ENCODE measurements at places on chromosomes 7 and 10.

GRCh38 chr7:129422727-129423126 lies 11.5 kb upstream of the STRIP2 start:
- no peak for DNase-seq

DNA sequence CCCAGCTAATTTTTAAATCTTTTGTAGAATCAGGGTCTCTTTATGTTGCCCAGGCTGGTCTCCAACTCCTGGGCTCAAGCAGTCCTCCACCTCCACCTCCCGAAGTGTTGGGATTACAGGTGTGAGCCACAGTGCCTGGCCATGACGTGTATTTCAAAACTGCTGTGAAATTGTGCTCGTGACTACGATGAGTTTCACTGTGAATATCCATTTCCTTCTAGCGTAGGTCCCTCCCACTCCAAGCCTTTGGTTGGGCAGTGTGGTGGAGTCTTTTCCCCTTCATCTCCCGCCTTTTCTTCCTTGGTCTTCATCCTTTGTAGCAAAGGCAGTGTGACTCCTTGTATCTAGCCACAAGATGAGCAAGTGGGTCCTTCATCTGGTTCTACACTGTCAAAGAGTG lies 56.2 kb downstream of the CUL1 start:
- no peak for DNase-seq

DNA sequence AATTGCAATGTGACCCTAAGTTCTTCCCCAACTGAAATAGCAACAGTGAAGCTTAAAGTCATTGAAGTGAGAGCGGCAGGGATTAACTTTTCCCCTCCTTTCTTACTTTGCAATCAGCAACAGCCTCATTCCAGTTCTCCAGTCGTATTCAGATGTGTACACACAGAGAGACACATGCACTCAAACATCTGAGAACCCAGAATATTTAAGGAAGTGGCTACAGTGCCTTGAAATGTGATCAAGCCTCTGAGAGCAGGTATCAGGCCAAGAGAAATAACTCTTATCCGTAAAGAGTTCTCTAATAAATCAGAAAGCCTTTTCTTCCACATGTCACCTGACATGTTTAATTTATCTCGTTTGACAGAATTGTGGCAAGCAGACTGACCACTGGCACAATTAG lies 388.9 kb upstream of the NPVF start:
- DNase-seq = no peak

DNA sequence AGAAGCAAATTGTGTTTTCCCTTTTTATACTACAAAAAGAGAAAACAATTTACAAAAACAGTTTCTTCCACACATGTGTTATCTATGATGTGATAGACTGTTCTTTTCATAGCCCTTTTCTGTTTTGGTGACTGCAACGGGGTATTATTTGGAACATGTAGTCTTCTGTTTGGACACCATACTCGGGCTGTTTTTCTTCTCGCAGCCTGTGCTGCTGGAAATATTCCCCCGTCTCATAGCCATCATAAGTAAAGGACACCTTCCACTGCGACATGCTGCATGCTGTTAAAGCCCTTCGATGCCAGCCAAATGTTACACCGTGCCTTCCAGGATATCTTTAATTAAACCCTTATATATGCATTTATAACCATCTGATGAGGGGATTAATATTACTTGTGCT lies 222.4 kb downstream of the BICC1 start:
- no peak for DNase-seq

GRCh38 chr10:17710181-17710580 lies 41.8 kb upstream of the TMEM236 start:
- no peak for DNase-seq

DNA sequence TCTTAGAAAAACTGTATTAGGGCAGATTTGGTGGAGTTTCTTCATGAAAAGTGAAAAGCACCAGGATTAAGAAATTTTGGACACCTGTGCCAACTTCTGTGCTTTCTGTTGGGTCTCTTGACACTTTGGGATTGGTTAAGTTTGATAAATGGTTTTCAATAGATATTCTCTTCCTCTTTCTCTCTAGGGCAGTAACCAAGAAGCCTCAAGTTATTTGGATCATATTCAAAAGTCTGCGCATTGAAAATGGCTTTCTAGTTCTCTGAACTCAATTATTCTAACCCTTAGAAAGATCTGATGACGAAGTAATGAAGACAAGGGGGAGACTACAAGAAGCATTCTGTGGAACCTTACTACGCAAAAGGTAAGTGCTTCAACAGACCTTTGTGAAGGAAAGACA lies 144.0 kb upstream of the CCDC6 start:
- no peak for DNase-seq

- no peak for DNase-seq
Observed at GRCh38 chr7:35331730-35332678, 78.1 kb upstream of the TBX20 start.

DNA sequence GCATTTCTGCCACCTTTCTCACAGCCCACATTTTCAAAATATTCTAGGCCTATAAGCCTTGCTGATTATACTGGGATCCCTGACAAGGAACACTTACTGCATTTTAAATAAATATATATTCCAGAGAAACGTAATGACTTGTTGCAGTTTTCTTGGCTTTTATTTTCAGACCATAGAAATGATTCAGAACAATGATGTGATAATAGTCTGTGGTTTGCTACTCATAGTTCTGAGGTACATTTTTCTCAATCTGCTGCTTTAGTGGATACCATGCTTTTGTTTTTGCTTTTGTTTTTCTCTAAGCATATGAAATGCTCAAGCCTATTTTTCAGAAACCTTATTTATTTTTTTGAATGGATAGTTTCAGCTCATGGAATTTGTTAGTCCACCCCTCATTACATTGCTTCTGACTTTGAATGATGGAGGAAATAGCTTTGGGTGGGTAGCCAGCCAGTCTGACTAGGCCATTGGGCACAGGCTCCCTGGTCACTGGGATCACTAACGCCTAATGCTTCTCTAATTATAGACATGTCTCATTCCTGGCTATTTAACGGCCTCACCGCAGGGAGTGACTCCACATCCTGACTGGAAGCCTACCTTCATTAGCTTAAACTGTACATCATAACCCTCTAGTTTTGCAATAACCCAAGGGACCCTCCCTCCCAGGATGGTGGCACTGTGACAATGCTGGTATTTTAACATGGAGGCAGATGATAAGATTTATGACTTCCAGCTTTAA lies 66.1 kb downstream of the MBL2 start:
- DNase-seq = no peak

DNA sequence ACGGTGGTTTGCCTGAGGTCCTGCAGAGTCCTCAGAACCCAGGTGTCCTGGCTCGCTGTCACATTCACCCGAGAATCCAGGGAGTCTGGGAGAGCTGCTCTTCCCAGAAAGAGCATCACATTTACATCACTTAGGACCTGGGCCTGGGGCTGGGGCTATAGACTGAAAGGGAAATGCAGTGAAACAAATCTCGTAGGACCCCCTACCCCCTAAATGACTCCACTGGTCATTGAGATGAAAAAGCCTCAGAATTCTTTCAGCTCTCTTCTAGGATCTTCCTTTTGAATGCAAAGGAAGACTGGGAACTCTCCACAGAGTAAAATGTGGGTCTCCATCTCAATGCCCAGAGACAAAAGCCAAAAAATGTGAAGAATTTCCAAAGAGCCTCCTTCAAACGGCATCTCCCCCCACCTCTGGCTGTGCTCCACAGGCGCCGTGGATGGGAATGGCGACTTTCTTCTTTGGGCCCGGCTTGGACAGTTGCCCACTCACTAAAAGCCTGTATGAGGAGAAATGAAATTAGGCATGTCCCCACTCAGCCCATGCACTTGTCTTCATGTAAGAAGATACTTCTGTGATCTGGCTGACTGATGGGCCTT lies 49.0 kb upstream of the PODXL start:
- DNase-seq = no peak
